ENCODE measurements at places on chromosomes 5 and 9. TPM values are rescaled to one million over a fixed set of nuclear protein-coding genes. Genes with fewer than 3 reads are reported as not detected.

IL17B gene
- not detected for total RNA-seq

GABRA1 gene
- not detected for total RNA-seq

MSMP gene
- total RNA-seq = 1.1 TPM

SURF4 gene
- total RNA-seq = 252 TPM

TRPM6 gene
- total RNA-seq = 3.8 TPM

SLC6A7 gene
- not detected for total RNA-seq

FNIP1 gene
- total RNA-seq = 36.5 TPM

SCGB3A2 gene
- total RNA-seq = 76.6 TPM

PRRC2B gene
- total RNA-seq = 176 TPM

IL3 gene
- total RNA-seq = not detected

OR1J2 gene
- total RNA-seq = not detected

FRMD3 gene
- 1.0 TPM for total RNA-seq

TMEFF1 gene
- 0.58 TPM for total RNA-seq

SLCO6A1 gene
- not detected for total RNA-seq

PCDHB5 gene
- 7.5 TPM for total RNA-seq

TAL2 gene
- not detected for total RNA-seq

CAVIN4 gene
- total RNA-seq = 0.85 TPM

AGXT2 gene
- not detected for total RNA-seq

TXNDC8 gene
- total RNA-seq = not detected

PDGFRB gene
- total RNA-seq = 129 TPM

HTR4 gene
- not detected for total RNA-seq

DCTN3 gene
- 69.8 TPM for total RNA-seq

PDE6A gene
- total RNA-seq = not detected

BTNL9 gene
- total RNA-seq = 15.9 TPM

CARTPT gene
- not detected for total RNA-seq

BAAT gene
- 18.6 TPM for total RNA-seq

CCNO gene
- 0.23 TPM for total RNA-seq

C6 gene
- total RNA-seq = 0.79 TPM

CHSY3 gene
- total RNA-seq = 5.8 TPM

OR1L8 gene
- total RNA-seq = not detected

ADAMTSL2 gene
- total RNA-seq = 18.5 TPM

GAPT gene
- 2.6 TPM for total RNA-seq
